ENCODE measurements at places on chromosomes 3 and 15.

DNA sequence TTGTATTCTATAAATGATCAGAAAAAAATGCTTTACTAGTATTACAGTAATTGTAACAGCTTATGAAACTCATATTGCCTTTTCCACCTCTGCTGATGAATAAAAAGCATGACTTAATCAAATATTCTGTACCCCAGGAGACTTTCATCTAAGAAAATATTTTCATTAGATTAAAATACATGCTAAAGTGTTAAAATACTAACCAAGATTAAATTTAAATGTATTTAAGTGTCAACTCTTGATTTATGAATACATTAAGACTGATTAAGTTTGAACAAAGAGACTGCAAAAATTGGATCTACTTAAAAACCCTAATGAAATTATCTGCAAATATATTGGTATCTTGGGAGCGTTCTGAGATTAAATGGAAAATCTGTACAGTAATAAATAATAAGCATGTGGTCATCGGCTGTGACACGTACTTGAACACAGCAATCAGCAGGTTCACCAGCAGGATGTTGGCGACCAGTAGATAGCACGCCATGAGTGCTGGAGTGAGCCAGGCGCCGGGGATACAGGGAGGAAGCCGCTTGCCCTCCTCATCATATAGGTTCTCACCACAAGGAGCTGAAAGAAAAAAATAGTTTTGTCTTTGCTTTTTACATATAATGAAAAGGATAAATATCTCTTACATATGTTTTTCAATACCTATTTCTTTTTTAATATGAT, 36.6 kb upstream of the MTMR10 start:
- no peak for DNase-seq

GRCh38 chr15:48522911-48523310, 122.6 kb downstream of the FBN1 start:
- DNase-seq, result no peak

DNA sequence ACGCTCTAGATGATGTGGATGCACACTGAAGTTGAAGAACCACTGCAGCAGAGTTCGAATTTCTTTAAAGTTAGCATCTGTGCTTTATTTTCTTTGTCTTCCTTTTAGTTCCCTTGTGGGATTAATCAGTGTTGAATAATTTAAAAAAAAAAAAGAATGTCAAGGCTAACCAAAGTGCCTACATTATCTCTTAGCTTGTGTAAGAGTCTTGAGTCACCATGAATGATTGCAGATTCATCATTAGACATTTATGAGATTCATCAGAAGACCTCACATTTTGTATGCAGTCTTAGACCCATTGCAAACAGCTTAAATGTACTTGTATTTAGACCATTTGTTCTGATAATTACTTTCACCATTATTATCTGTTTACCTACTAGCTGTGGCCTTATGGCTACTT, 182.2 kb downstream of the FNDC3B start:
- no peak for DNase-seq

- DNase-seq, result no peak
Observed at GRCh38 chr15:72271895-72272212, 500 bp downstream of the PARP6 start.

GRCh38 chr3:175535351-175535750, 676.2 kb downstream of the NAALADL2 start:
- DNase-seq, result no peak

GRCh38 chr15:59099162-59099685, 5.7 kb upstream of the CCNB2 start:
- no peak for DNase-seq

GRCh38 chr3:54986294-54986693, 58.4 kb upstream of the LRTM1 start:
- DNase-seq, result no peak
